NCI-H460 (cell line): ENCODE measurements at places on chromosomes 4 and X.

DNA sequence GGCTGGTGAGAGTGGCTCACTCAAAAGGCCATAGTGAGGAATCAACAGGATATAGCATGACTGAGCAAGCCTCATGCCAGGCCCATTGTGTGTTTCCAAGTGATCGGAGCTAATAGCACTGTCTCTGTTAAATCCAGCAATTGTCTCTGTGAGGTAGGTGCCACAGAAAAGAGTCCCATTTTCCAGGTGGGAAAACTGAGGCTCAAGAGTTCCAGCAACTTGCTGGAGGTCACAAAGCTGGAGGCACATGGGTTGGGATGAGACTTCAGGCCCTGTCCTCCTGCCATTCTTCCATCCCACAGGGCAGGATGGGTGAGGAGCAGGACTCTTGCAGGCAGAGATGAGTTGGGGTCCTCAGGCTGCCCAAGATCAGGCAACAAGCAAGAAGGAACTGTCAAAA, 1.1 kb upstream of the CYTL1 start:
- DNase-seq = no peak

DNA sequence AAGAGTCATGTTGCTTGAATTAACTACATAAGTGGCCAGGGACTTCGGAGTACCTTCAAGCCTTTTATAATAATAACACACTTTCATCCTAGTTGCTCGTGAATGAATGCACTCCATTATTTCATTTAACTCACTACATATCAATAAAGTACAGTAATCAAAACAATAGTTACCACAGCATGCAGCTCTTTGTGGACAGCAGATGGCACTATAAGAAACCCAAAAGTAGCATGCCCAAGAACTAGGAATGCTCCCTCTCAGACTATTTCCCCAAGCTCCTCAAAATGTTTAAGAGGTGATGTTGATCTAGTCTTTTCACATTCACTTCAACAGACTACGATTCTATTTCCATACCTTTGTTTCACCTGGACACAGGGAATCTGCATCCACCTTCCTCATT, 500.8 kb upstream of the DIAPH2 start:
- peak; percentile 2 for DNase-seq

DNA sequence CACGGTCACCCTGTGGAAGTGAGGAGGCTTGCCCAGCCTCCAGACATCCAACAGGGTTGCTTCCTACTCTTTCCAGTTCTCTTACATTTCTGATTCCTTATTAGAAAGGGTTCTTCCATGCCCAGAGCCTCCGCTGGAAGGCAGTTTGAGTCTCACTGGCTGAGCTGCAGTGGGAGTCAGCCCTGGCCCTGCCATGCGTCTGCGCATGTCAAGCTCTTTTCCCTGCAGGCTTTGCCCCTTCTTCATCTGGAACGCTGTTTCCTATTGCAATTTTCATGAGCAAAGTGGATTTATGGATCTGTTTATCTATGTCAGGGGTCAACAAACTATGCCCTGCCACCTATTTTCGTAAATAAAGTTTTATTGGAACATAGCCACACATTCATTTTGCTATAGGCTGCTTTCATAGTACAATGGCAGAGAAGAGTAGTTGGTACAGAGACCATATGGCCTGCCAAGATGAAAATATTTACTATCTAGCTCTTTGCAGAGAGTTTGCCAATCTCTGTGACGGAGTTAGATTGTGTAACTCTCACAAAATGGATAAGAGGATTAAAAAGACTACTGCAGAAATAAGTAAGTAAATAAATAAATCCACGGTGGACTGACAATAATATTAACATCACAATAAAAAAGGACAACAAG, 3.9 kb upstream of the CHRNA9 start:
- DNase-seq = no peak

GRCh38 chrX:44400588-44400987, 57.1 kb upstream of the EFHC2 start:
- peak; percentile 2 for DNase-seq

DNA sequence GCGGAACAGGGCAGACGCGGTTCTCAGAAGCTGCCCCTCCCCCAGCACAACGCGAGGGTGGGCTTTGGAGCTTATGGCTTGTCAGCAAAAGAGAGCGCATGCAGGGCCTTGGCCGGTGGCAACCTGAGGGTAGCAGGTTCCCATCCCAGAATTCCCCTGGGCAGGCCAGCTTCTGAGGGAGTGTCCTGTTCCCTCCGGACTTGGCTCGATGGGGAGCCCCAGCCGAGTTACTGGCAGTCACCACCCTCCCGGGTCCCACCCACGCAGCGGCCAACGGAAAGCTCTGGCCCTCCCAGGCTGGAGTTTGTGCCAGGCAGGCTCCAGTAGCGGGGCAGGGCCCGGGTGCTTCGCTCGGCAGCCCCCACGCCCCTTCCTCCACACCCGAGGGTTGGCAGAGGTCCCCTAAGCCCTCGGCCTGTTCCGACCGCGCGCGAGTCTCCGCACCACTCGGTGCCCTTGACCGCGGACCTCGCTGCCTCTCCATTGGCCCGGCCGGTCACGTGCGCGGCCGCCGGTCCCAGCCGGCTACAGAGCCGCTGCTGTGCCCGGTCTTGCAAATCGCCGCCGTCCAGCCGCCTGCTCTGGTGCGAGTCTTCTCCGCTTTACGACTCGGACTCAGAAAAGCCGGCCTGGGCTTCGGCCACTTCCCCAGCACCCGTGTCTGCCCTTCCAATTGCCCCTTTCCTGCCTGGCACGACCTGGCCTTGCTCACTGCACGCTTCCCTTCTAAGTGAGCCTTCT, 20.9 kb upstream of the MTM1 start:
- DNase-seq = no peak

DNA sequence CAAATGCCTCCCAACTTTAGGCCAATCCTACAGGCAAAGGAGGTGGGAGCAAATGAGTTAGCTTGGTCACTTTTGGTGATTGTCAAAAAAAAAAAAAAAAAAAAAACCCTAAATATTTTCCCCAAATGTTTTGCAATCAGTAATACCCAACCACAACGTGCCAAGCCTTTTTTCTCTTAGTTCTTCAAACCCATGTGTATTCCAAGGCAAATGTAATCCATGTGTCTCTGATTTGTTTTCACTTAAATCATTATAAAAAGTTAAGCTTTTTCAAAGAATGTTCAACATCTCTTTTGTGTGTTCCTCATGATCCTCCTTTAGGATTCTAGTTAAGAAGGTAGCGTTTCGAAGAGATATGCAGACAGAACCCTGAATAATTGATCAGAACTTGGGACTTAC, 328.4 kb downstream of the PAPSS1 start:
- no peak for DNase-seq

DNA sequence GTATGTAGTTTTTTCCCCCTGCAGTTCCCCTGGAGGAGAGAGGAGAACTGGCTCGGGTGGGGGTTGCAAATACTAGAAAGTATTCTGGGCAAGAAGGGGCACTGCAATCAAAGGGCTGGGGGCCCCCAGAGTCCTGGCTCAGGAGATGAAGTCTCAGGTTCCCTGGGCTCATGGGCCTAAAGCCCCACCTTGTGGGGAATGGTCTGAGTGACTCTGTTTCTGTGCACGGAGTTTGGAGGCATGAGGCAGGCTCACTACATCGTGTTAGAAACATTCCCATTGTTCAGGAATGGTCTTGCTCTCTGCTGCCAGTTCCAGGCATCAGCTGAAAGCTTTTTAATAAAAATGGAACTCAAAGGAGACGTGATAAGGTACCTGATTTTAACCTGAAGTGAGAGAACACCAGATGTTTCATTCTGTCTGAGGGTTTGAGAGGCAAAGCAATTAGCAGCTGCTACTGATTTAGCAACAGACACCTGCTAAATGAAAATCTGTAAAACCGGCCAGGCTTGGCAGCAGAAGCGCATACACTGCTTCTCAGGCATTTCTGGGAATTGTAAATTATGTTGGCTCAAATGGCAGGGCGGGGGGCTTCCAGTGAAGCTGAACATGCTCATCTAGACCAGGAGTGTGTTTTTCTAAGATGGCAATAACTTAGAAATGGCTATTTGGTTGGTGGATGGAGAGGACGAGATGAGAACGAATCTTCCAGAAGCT, 122.7 kb downstream of the TMEM164 start:
- no peak for DNase-seq

- DNase-seq = no peak
Measured at GRCh38 chr4:1012034-1012739, 761 bp downstream of the FGFRL1 start.

GRCh38 chr4:147789596-147789995, 57.7 kb downstream of the ARHGAP10 start:
- DNase-seq = no peak

DNA sequence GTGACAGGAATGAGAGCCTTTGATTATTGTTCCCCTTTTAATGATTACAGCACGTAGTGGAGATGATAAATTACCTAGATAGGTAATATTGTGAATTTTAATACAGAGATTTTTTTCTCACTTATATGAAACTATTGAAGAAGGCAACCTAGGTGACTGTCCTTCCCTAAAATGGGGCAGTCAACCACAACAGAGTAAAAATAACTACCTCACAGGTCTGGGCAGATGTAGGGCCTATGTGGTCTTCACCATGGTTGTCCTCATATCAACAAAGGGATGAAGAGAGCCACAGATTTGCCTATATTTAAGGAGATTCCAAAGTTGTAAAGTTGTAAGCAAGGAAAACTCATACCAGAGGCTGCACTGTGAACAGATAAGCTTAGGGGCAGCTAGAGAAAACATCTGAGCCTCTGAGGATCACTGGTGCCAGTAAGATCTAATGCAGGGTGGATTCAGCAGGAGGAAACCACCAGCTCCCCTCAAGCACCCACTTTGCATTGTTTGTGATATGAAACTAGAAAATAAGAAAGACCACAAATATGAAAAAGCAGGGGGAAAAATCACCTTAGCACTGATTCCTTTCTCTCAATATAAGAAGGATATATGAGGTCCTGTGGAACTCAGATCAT, 547.9 kb upstream of the GALNTL6 start:
- DNase-seq = no peak

DNA sequence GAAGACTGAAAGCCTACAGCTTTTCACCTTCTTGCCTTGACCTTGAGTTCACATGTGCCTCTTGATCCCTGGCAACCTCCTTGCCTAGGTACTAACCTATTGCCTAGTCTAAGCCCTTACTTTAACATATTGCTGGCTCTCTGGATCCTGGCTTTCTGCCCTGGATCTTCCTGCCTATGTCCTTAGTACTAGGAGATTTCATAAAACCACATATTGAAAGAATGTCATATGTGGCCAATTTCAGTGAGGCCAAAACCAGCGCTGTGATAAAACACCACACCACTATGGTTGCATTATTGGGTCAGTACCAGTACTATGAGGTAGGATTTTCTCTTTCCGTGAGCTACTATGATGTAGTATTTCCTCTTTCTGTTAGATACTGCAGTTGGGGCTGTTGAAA, 80.4 kb downstream of the CT47B1 start:
- DNase-seq = no peak

DNA sequence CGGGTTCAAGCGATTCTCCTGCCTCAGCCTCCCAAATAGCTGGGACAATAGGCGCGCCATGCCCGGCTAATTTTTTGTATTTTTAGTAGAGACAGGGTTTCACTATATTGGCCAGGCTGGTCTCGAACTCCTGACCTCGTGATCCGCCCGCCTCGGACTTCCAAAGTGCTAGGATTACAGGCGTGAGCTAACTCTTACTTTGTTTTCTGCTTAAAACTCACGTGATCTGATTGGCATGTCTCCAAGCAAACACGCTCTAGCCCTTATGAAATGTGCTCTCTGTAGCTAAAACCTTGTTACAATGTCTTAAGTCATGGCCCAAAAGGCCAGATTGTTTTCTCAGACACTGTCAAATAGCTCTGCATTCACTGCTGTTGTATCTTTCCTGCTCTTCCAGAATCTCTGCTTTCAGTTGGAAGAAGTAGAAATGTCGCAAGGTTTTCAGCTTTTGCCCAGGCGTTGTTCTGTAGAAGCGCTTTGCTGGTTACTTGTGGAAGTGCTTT, 39.7 kb upstream of the OGT start:
- no peak for DNase-seq

- no peak for DNase-seq
Measured at GRCh38 chr4:158949099-158949498, 153.8 kb upstream of the RAPGEF2 start.

- DNase-seq = no peak
Measured at GRCh38 chr4:140014284-140014683, 139.7 kb downstream of the MAML3 start.

- peak; percentile 34 for DNase-seq
Measured at GRCh38 chr4:138938366-138938690, 77.3 kb upstream of the NOCT start.

GRCh38 chr4:76943790-76944189, 5.8 kb upstream of the SEPTIN11 start:
- no peak for DNase-seq

DNA sequence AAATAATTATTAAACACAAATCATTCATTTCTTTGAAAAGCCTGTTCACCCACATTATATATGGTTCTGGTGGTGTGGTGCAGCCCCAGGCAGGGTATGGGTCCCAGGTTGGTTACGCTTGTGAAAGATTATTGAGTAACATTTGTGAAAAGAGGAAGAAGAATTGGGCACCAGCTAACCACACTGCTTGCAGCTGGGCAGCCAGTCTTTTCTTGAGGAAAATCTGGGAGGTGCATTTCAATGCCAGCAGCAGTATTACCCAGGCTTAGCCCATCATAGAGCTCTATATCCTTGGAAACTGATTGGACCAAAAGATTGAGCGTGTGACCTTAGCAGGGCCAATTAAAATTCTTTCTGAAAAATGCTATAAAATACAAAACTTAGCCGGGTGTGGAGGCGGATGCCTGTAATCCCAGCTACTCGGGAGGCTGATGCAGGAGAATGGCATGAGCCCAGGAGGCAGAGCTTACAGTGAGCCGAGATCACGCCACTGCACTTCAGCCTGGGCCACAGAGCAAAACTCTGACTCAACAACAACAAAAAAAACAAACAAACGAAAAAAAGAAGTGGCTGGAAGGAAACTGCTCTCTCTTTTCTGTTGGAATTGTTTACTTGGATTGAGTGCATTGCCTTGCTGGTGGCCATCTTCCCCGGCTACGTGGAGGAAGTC, 9.7 kb upstream of the PLAC8 start:
- no peak for DNase-seq

DNA sequence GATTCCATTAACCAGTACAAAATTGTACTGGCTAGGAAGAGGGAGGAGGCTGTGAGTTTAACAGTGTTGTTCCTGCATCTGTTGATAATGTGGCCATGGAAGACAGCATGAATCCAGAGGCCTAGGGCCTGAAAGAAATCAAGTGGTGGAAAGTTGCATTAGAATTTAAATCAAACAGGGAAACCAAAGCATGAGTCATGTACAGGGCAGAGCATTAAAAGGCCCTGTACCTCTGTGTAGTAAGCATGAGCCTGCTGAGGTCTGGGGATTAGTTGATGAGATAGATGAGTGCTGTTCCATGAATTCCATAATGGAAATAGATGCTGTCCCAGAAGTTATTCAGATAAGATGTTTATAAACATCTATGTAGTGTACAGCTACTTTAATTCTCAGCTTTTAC, 58.3 kb downstream of the MID1IP1 start:
- DNase-seq = no peak

DNA sequence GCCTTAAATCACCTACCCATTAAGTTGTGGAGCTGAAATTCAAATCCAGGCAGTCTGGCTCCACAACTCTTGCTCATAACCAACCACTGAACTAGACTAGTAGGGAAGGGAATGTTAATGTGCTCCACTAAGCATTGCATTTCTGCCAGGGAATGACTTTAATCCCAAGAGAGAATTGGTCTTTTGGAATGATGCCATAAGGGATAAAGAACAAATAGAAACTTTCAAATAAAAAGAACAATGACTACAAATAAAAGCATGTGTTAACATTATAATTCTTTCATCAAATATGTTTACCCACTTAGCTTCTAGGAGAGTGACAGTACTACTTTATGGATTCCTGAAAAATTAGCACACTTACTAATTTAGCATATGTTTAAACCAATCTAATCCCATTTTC, 905.9 kb downstream of the CENPC start:
- DNase-seq = no peak
